Panc1 (cell line): ENCODE measurements at places on chromosomes 4 and X.

GRCh38 chr4:102642631-102643298, 118.0 kb downstream of the MANBA start:
- DNase-seq: no peak

GRCh38 chrX:38923451-38923969, 122.3 kb downstream of the MID1IP1 start:
- no peak for DNase-seq

- peak; percentile 56 for DNase-seq
Observed at GRCh38 chr4:40121515-40121914, 64.9 kb downstream of the N4BP2 start.

- peak; percentile 80 for DNase-seq
Observed at GRCh38 chr4:126850286-126850685, 782.5 kb upstream of the INTU start.
